ENCODE measurements at places on chromosomes 7 and 10. TPM values are rescaled to one million over a fixed set of nuclear protein-coding genes. Genes with fewer than 3 reads are reported as not detected.

Gene ZNF107
- total RNA-seq = 11.1 TPM

Gene AKR1C2
- total RNA-seq = 0.33 TPM

Gene LIPJ
- total RNA-seq = not detected

Gene PHKG1
- 0.67 TPM for total RNA-seq

Gene HABP2
- 0.13 TPM for total RNA-seq

Gene C7orf33
- total RNA-seq = not detected

Gene ASB10
- not detected for total RNA-seq

Gene SLC26A4
- 0.05 TPM for total RNA-seq

Gene DDX50
- total RNA-seq = 46.9 TPM

DNA sequence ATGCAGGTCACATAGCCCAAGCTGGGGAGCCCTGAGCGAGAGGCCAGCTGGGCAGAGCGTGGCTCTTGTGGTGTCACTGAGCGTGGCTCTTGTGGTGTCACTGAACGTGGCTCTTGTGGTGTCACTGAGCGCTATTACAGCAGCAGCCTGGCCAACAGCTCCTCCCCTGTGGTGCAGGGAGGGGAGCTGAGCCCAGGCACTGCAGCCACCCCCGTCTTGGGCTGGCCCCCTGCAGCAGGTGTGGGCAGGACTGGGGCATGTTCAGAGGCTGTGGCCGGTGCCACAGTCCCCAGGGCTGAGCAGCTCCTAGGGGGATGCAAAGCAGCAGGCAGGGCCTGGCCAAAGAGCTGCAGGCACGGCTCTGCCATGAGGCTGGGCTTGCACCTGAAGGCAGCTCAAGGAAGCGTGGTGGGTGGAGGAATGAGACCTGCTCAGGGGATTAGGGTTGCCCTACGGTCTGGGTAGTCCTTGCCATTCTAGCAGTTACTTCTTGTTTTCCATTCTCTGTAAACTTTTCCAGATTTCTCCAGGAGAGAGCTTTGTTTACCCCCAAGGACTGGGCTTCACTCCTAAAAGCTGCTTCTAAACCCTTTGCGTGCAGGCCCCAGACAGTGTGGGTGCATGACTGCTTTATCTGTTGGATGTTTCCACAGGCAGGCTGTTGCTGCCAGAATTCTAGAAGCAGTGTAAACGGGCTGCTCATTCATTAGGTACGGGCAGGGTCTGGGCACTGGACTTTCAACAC, 29.2 kb downstream of the ZNF783 start:
- H3K27ac ChIP-seq = no peak overlapping the region
- H3K4me3 ChIP-seq = no peak overlapping the region
- no peaks in the 10 kb centered on the region for H3K4me1 ChIP-seq
- no peak for DNase-seq
- H3K27me3 ChIP-seq = no peaks in the 10 kb centered on the region

DNA sequence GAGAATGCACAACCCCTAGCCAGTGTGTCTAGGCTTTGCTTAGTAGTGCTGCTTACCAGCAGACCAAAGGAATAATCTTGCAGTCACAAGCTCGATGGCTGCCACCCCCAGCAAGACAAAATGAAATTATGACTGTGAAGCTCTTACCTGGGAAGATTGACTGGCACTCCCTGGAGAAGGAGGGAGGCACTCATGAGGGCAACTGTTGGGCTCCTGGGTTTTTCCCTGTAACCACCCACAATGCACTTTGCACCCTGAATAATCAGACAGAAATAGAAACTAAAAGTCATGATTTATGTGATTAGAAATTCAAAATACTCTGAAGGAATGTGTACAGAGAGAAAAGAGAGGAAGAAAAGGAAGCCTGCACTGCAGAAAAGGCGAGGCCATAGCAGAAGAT, 144.3 kb upstream of the DGKB start:
- H3K36me3 ChIP-seq = no peaks in the 10 kb centered on the region
- no peak for DNase-seq
- no peaks in the 10 kb centered on the region for H3K27me3 ChIP-seq
- no peak overlapping the region for H3K27ac ChIP-seq
- no peaks in the 10 kb centered on the region for H3K4me1 ChIP-seq

DNA sequence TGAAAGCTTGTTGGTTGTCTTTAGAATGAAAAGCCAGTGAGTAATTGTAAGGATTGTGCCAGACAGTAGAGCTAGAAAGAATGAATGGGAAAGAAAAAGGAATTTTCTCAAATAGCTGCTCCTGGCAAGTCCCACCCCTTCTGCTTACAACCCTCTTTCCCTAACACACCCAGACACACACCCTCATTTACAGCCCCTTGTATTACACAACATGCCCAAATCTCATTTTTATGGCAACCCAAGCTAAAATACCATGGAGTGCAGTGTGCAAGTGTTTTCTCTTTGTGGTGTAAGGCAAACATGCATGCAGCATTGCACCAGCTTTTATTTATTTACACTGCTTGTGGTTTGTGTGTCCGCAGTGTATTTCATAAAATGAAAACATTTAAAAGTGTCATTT, 1.5 kb downstream of the PRKAR2B start:
- no peak overlapping the region for H3K27ac ChIP-seq
- peaks cover 5% of the 10 kb centered on the region for H3K4me1 ChIP-seq
- H3K27me3 ChIP-seq = peaks cover 38% of the 10 kb centered on the region
- peak overlapping the region; percentile 51 for H3K4me3 ChIP-seq
- no peaks in the 10 kb centered on the region for H3K36me3 ChIP-seq

- H3K27me3 ChIP-seq = peaks cover 11% of the 10 kb centered on the region
- DNase-seq = no peak
- no peak overlapping the region for H3K4me3 ChIP-seq
- H3K36me3 ChIP-seq = no peaks in the 10 kb centered on the region
Observed at GRCh38 chr10:84291384-84291783, 37.0 kb upstream of the CCSER2 start.

DNA sequence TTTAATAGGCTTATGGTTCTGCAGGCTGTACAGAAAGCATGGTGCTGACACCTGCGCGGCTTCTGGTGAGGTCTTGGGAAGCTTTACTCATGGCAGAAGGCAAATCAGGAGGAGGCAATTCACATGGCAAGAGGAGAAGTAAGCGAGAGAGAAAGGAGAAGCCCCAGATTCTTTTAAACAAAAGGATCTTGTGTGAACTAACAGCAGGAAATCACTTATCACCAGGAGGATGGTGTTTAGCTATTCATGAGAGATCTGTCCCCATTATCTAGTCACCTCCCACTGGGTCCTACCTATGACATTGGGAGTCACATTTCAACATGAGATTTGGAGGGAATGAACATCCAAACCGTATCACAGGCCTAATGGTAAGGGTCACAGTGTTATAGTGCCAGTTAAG, 678.0 kb upstream of the KCND2 start:
- H3K4me3 ChIP-seq = no peak overlapping the region
- H3K27me3 ChIP-seq = no peaks in the 10 kb centered on the region
- H3K36me3 ChIP-seq = no peaks in the 10 kb centered on the region
- DNase-seq = no peak

DNA sequence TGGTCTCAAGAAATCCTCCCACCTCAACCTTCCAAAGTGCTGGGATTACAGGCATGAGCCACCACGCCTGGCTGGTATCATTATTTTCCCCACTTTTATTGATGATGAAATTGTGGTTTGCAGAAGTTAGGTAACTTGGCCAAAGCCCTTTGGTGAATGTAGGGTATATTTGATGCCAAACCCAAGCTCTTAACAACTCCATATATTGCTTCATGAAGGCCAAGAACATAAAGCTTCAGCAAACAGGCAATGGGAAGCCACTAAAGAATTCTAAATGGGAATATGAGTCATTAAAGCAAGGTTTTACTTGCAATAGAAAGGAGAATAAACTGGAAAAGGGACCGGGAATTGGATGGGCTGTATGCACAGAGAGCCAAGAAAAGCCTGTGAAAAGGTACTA, 142.7 kb downstream of the KMT2E start:
- H3K4me3 ChIP-seq = no peak overlapping the region
- H3K36me3 ChIP-seq = no peaks in the 10 kb centered on the region
- DNase-seq = no peak
- H3K4me1 ChIP-seq = no peaks in the 10 kb centered on the region

- peak overlapping the region; percentile 99 for H3K27ac ChIP-seq
- H3K4me1 ChIP-seq = peaks cover 8% of the 10 kb centered on the region
- H3K27me3 ChIP-seq = no peaks in the 10 kb centered on the region
- peak overlapping the region; percentile 98 for H3K4me3 ChIP-seq
- no peak for DNase-seq
- peaks cover 2% of the 10 kb centered on the region for H3K36me3 ChIP-seq
Observed at GRCh38 chr7:5428478-5429252, 5.0 kb upstream of the TNRC18 start.

GRCh38 chr10:29849126-29849833, 210.1 kb downstream of the JCAD start:
- H3K4me1 ChIP-seq = no peaks in the 10 kb centered on the region
- no peak for DNase-seq
- H3K4me3 ChIP-seq = no peak overlapping the region
- H3K27me3 ChIP-seq = no peaks in the 10 kb centered on the region
- no peak overlapping the region for H3K27ac ChIP-seq

- no peaks in the 10 kb centered on the region for H3K36me3 ChIP-seq
- H3K27ac ChIP-seq = no peak overlapping the region
- no peak overlapping the region for H3K4me3 ChIP-seq
- no peak for DNase-seq
- no peaks in the 10 kb centered on the region for H3K27me3 ChIP-seq
Observed at GRCh38 chr7:36811807-36812206, 87.5 kb upstream of the AOAH start.

DNA sequence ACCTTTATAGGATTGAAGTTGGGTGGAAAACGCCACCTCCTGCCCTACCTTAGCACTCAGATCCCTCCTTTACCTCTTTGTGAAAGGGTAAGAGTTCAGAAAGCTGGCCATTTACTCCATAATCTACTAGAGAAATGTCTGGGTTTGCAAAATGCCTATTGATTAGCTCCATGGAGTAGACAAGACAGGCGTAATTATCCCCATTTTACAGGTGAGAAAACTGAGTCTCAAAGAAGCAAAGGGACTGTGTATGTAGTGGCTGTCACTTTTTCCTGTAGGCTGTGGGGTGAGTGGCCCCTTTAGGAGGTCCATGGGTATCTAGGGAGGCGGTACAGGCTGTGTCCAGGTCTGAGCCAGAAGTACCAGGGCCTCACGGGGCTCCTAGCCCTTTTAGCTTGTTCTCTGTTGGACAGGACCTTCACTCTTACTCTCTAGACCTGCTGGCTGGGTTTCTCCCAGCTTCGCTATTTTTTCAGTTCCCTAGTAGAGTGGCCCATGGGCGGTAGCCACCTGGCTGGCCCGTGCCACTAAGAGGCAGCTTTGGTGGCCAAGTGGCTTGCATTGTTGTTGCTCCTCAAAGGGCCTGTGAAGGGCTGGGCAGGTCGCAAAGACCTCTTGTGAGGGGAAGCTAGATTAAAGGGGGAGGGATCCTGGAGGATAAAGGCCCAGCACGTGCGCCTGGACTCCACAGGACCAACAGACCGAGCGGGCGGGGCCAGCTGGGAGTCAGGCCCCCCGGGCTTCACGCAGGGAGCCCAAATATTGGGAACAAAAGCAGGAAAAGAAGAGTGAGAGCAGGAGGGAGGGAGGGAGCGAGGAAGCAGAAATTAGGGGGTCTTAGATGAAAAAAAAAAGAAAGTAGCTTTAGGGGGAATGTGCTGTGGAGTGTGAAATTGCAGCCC, 4.7 kb upstream of the PAX2 start:
- peak overlapping the region; percentile 99 for H3K27ac ChIP-seq
- H3K4me1 ChIP-seq = peaks cover 42% of the 10 kb centered on the region
- peak overlapping the region; percentile 77 for H3K4me3 ChIP-seq
- no peaks in the 10 kb centered on the region for H3K27me3 ChIP-seq
- no peak for DNase-seq

- no peak overlapping the region for H3K27ac ChIP-seq
- no peak for DNase-seq
- no peaks in the 10 kb centered on the region for H3K36me3 ChIP-seq
- no peaks in the 10 kb centered on the region for H3K4me1 ChIP-seq
- H3K4me3 ChIP-seq = no peak overlapping the region
- no peaks in the 10 kb centered on the region for H3K27me3 ChIP-seq
Observed at GRCh38 chr7:79912213-79912633, 222.4 kb upstream of the GNAI1 start.

DNA sequence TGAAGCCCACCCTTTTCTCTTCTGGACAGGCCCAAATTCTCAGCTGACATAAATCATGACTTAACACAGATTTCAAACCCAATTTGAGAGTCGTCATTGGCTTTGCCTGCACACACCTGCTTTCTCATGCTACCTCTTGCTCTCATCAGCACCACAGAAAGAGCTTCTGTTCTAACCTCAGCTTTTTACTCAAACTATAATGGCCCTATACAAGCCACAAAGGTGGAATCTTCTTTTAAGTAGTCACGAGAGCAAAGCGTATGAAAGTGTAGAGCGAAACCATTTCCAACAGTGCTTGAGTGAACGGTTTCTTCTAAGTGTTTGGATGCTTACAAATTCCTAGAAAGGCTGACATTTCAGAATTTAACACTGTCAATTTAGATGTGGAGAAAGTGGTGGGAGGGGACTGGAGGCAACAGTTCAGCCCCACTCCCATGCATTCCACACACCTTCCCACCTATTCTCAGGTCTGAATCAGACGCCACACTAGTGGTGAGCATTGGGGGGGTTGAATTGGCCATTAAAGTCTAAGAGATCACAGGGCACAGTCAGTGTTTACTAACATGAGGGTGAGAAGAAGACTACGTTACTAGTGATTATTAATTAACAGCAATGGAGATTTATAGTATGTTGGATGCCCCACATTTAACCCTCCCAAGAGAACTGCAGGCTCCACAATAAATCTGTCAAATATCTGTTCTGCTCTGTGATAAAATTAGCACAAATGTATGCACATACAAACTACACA, 114.0 kb downstream of the PRKCQ start:
- H3K4me1 ChIP-seq = no peaks in the 10 kb centered on the region
- DNase-seq = no peak
- H3K36me3 ChIP-seq = no peaks in the 10 kb centered on the region
- no peak overlapping the region for H3K27ac ChIP-seq
- H3K27me3 ChIP-seq = 0 out of 2 replicates have a peak, but pooled peaks cover 4% of the 10 kb centered on the region
